ENCODE measurements at places on chromosomes 4 and X. TPM values are rescaled to one million over a fixed set of nuclear protein-coding genes. Genes with fewer than 3 reads are reported as not detected.

Gene ZMAT1
- total RNA-seq: 0.18 TPM

Gene SHROOM3
- total RNA-seq: 18.0 TPM

Gene FMR1
- total RNA-seq: 49.6 TPM

Gene ASB11
- not detected for total RNA-seq

Gene REELD1
- total RNA-seq: not detected

Gene RPS6KA6
- total RNA-seq: 4.2 TPM

Gene EMCN
- 0.90 TPM for total RNA-seq

Gene ANOS1
- total RNA-seq: 7.5 TPM
